ENCODE measurements at places on chromosomes 1 and 21.

GRCh38 chr1:209866201-209866600 lies 38.4 kb downstream of the UTP25 start:
- no peak for DNase-seq

GRCh38 chr1:204435872-204436271 lies 24.3 kb upstream of the PPP1R15B start:
- DNase-seq = no peak

GRCh38 chr1:208601561-208601960 lies 357.4 kb upstream of the PLXNA2 start:
- no peak for DNase-seq

DNA sequence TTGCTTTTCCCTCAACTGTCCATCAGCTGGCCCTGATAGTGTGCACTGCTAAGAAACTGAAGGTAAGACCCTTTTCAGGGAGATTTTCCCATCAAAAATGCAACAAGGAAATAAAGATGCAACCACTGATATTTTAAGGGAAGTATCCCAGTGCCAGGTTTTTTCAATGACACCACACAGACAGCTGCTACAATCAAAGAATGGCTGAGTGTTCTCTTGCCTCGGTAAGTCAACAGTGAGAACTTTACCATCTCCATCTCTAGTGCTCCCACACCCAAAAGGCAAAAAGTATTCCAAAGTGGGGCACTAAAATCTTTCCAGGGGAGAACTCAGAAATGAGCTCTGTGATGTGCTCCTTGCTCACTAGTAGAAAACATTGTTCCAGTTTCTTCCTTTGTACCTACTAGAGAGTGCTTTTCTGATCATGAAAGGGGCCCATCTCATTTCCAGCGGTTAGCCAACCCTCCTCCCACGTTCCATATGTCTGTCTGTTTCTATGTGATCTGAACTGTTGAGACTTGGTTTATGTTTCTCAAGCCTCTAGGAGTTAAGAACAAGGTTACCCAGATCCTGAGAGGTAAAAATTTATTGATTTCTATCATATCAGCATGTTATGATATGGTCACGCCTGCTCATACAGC lies 67.6 kb upstream of the NEK2 start:
- no peak for DNase-seq

DNA sequence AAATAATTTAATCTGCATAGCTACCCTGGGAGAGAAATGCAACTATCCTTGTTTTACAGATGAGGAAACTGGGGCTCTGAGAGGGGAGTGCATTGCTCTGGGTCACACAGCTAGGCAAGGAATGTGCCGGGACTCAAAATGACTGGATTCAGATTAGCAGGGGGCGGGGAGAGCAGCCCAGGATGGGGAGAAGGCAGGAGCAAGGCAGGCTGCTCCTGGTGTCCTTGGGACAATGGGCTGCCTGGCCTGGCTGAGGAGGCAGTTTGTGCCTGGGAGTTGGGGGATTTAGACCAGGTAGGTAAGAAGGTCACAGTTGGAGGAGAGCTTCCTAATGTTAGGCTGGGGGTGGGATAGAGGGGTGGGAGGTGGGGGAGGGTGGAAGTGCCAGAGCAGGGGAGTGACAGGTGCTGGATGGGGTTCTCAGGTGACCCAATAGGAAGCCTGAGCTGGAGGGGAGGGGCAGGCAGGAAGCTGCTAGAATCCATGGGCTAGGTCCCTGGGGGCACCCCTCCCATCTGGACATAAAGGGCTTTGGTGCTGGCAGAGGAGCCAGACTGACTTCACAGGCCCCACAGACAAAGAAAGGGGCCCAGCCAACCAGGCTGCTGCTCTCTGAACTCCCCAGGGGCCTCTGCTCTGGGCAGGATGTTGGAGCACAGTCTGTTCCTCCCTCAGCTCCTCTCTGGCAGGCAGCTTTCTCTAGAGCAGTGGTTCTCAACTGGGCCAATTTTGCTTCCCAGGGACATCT lies 29.0 kb downstream of the TRIM62 start:
- DNase-seq = no peak

DNA sequence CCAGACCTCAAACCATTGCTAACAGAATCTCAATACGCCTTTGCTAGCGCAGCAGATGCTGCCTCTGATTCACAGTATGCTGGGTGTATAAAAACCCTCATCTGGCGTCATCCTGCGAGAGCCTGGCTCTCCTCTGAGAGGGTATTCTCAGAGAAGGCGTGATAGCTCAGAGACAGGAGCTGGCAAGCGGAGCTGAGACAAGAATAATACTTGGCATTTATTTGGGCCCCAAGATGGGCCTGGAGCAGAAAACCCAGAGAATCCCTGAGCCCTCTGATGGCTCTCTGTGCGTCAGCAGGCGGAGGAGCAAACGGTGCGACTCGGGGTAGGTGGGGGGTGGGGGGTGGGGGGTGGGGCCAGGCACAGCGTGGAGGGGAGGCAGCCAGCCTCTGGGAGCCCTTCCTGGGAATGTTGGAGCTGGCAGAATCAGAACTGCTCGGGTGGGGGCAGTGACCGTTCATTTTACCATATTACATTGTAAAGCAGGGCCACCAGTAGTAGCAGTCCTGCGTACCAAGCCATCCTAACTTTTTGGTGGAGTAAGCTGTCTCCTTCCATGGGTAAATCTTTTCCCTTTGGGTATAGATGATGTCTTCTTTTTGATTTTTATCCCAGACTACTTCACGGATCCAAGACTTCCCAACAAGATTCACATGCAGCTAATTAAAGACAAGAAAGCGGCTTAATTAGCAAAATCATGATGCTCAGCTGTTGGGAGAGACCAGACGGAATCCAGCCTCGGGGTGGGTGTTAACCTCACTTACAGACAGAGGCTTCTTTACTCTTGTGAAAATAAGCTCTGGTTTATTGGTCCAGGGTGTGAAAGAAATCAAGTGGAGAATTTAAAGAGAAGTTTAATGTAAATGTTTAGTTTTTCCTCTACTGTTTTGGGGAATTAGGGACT lies 7.1 kb downstream of the RIIAD1 start:
- DNase-seq = no peak

- DNase-seq = no peak
These were observed 24.5 kb upstream of the ZNF436 start for GRCh38 chr1:23394181-23394580.

GRCh38 chr1:109642626-109643025 lies 13.3 kb upstream of the GSTM4 start:
- no peak for DNase-seq

GRCh38 chr1:7733276-7733675 lies 37.8 kb upstream of the VAMP3 start:
- DNase-seq = no peak

DNA sequence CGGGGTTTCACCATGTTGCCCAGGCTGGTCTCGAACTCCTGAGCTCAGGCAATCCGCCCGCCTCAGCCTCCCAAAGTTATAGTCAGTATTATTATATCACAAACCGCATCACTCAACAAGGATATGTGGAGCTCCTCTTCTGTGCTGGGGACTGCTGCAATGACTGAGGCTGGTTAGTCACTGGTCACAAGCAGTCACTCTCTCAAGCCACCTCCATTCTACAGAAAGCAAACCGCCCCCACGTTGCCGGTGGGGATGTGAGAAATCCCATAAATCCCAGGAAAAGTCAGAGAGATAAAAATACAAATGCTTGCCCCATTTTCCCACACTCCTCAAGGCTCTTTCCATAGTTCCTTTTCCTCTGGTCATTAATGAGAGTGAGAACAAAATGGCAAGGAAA lies 155.7 kb downstream of the ADSS2 start:
- DNase-seq = no peak

DNA sequence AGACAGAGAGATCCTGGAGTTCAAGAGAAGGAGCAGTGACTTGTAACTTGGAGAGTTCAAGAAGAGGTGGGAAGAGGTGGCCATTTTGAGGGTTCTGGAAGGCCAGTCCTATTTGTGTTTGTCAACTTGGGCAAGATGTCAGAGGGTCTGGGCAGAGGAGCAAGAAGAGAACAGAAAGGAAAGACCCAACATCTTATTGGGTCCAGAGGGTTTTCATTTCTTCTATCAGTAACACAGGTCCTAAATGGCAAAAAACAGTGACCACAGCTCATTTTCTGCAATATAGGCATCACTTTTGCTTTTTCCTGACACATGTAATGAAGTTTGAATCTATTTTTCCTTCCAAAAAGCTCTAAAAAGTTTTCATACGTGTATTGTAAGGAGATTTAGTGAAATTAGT lies 38.3 kb upstream of the MAP10 start:
- DNase-seq = no peak

GRCh38 chr1:88936760-88937342 lies 45.5 kb upstream of the GTF2B start:
- DNase-seq = no peak

- peak; percentile 85 for DNase-seq
These were observed 6.2 kb upstream of the SPRR2F start for GRCh38 chr1:153119491-153119971.

All from hematopoietic multipotent progenitor cell treated with erythropoietin and hydrocortisone succinate and interleukin-3 and kit ligand, for 8 days (in vitro differentiated cells).